Heart left ventricle (tissue), 16 donors: ENCODE measurements at places on chromosomes 4 and X.
A peak's percentile ranks its signal among the peaks of the same experiment; 100 is the strongest.

DNA sequence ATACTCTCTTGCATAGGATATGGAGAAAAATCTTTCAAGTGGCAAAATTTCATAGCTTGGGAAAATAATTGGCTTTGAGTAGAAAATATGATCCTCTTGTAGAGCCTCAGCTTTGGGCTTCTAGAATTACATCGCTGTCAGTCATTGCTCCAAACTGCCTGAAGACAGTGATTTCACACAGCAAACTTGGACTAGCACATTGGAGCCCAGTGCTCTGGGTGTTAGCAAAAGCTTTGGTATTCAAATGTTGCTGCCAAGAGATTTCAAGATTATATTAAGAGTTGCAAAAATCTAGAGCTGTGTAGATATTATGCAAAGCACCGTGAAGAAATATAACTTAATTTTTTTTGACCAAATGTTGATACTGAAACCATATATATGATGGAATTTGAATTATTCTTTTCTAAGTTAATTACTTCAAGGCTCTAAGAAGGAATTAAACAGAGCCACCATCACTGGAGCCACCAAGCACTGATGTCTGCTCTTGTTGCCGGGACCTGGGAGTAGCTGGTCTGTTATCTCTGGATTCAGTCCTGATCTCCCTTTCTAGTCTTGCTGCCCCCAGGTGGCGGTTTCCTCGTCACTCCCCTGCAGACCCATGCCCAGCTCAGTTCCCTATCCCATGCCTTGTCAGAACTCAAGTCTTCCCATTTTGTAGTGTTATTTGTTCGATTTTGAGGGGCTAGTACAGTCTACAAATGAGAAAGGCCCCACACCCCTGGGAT, 260.7 kb upstream of the SFRP2 start:
- no peak for DNase-seq

DNA sequence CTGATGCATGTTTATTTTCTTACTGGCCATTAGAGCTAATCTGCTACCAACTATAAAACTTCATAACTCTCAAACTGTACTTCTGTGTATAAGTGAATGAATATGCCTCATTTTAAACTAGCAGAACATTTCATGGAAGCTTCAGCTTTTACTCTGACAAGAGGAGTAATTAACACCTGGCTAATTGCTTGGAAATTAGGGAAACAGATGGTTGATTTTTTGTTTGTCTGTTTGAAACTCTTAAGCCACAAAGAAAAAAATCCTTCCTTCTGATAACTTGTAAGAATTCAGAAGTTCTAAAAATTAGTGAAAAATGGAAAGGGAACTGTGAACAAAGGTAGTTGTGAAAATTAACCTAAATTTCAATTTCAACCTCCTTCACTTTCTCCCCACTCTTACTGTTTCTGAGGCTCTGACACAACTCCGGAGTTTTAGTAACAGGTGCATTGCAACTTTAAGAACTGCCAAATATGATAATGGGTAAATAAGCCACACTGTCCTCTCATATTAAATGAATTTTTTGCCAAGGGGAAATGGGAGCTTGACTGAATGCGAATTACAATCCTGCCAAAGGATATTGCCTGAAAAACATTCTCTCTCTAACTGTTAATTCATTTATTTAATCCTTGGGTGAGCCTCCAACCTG, 1.0 kb downstream of the EGF start:
- no peak for DNase-seq

- DNase-seq: no peak
These were observed 34.1 kb upstream of the SORCS2 start for GRCh38 chr4:7158081-7158750.

DNA sequence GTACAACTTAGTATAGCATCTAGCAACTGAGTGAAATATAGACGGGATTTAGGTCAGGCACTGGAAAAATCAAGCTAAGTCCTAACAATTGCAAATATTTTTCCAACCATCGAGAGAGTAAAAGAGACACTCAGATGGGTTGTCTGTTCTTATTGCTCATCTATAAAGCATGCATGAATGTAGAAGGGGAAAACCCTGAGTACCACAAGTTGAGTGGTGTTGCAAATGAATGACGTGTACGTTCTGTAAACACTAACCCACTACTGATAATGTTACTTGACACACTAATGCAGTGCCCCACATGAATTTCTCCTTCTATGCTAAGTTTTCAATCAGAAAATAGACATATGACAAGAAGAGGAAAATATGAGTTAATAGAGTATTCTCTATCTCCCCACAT, 211.2 kb downstream of the COX18 start:
- DNase-seq: no peak

DNA sequence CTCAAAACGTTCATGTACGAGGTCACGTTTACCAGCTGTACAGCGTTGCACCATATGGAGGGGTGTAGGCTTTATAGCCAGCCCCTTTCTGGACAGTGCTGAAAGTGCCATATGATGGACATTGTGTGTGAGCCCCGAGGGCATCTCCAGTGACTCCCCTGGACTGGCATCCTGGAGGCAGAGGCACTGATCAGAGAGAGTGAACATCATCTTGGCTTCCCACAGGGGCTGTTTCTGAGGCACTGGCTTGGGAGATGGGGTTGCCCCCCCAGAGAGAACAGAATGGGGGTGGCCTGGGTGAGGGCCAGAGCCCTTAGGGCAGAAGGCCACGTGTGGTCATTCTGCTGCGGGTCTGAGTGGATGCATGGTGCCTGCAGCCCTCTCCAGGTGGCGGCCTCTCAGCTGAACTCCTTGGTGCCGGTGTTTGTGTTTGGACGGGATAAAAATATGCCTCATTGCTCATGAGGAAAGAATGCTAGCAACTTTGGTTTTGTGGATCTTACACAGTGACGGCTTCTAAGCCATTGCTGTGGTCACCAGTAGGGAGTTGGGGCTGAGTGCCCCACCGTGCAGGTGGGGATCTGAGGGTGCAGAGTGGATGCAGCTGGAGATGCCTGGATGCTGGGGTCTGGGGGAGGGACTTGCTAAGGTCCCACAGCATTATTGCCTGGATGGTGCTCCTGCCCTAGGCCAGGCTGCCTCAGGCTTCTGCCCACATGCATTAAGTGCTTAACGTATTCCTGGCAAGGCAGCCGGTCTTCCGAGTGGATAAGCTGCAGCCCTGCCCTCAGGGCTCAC, 3.4 kb downstream of the WFS1 start:
- no peak for DNase-seq

DNA sequence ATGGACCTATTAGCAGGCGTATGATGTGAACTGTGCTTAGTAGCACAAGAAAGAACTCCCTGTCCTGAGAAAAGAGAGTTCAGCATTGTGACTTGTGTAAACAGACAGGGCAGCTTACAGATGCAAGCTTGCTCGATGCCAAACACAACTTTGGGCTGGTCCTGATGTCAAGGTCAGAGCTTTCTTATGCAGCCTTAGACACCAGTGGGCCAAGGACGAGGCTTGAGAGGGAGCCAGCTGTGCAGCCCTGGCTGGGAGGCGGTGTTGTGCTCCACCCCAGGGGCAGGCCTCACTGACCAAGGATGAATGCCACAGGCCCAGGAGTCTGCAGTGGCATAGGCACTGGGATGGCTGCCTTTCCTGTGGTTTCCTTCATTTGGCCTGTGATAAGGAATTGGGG, 35.4 kb downstream of the JADE1 start:
- peak; percentile 76 for DNase-seq

DNA sequence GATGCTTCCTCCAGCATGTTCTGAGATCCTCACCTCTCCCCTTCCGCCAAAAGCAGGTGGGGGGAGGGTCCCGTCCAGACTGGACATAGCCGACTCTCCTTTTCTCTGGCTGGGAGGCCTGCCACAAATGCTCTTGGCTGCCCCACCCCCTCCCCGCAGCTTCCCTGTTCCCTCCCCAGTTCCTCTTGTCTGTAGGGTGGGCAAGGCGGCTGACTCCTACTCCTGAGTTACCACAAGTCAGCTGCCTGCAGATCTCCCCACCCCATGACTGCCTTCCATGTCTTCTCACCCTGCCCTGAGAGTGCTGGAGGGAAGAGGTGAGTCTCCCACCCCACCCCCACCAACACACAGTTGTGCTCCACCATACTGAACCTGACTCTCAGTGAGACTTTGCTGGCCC, 2.9 kb downstream of the ATP6AP1 start:
- peak; percentile 35 for DNase-seq

GRCh38 chrX:139559383-139560042, 29.0 kb downstream of the F9 start:
- DNase-seq: no peak

DNA sequence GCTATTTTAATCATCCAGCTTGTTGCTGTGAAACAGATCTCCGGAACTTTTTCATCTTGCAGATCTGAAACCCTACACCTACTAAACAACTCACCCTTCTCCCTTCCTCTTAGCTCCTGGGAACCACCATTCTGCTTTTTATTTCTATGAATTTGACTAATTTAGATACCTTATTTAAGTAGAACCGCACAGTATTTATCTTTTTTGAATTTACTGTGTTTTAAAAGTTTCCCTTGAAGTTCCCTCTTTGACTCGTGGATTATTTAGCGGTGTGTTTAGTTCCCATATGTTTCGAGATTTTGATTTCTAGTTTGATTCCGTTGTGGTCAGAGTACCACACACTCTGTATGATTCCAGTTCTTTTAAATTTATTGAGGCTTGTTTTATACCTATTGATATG, 44.6 kb downstream of the EIF2S3 start:
- DNase-seq: no peak

DNA sequence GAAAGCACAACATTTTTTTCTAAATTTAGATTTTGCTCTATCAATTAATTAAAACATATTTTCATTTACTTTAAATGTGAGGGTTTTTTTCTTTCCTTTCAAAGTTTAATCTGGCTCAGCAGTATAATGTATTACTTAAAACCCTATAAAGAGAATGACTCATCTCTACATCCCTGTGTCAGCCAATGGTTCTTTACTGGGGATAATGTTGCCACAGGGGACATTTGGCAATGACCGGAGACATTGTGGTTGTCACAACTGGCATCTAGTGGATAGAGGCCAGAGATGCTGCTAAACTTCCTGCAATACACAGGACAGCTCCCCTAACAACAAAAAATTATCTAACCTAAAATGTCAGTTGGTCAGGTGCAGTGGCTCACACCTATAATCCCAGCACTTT, 53.8 kb downstream of the SYNPO2 start:
- DNase-seq: no peak

DNA sequence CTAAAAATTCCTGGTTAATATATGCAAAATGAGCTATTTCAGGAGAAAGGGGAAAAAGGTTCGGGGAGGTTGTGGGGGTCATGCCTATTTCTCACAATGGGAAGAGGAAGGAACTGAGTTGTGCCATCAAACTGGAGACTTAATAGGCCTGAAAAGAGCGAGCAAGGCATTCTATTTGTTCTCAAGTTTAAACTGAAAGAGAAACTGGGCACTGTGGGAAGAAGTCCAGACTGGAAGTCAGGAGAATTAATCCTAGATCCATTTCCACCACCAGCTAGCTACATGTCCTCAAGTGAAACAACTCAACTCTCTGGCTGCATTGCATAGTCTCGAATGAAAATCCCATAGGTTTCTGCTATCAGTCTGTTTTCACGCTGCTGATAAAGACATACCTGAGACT, 50.6 kb downstream of the PPARGC1A start:
- DNase-seq: no peak

- DNase-seq: no peak
These were observed 41.7 kb downstream of the RBM46 start for GRCh38 chr4:154822775-154823174.

DNA sequence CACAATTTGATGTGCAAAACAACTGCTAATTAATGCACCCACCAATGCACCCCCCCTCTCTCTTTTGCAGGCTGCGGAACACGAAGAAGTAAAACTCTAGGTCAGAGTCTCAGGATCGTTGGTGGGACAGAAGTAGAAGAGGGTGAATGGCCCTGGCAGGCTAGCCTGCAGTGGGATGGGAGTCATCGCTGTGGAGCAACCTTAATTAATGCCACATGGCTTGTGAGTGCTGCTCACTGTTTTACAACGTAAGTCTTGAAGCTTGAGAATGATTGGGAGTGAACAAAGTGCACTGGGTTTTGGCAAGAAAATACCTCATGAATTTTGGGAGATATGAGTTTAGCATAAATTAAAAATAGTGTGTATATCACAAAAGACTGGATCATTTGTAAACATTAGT, 28.9 kb downstream of the TMPRSS11E start:
- DNase-seq: no peak

DNA sequence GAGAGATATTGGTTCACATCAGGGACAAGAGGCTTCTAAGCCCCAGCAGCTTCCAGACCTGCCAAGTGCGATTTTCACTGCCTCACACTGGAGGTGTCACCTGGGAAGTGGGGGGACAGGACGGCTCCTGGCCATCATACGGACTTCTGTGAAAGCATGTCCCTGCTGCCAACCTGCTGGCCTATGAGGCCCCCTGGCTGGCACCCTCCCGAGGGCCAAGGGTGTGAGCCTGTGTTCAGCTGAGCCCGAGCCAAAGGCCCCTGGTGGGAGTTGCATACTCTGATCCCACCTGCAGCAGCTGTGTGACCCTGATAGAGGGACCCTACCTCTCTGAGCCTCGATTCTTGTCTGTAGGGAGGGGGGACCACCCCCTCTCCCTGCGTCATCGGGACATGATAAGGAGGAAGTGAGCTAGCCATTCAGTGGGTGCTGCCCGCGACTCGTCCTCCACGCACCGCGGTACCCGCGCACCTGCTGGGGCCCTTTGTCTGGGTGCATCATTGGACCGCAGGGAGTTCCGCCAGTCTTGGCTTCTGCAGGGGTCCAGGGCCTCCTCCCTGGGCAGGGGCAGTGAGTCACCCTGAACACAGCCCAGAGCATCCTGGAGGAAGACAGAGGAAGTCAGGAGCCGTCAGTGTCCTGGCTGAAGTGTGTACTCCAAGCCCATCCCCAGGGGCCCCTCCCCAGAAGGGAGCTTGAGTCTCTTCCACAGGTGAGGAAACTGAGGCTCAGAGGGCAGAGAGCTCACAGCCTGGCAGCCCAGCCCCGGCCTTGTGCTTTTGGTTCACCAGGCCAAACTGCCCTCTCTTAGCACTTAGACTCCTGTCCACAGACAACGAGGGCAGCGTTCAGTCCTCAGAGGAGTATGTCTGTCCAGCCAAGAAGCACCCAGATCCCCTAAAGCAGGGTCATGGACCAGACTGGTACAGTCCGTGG, 24.1 kb downstream of the C4orf50 start:
- no peak for DNase-seq

DNA sequence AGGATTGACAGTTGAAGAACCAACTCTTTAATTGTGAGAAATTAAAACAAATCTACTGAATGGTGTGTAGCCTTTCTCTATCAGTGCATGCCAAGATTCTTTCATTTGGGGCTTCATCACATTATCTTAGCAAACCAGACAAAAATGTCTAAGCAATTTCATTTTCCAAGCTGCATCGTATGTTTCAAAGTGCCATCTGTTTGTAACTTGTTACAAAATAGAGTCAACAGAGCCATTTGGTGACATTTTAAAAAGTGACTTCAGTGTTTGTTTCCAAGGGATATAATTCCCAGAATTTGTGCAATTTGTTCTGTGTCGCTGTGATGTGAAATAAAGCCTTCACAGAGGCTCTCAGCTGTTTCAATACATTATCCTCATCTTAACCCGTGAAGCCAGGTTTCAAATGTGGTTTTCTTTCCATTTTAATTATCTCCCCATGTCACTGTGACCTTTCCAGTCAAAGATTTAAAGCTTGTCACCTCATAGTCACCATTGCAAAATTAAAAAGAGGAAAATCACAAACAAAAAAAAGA, 46.0 kb upstream of the C1QTNF7 start:
- DNase-seq: no peak
